ENCODE measurements at places on chromosomes 1 and 21.

GRCh38 chr1:1230656-1231399, 973 bp downstream of the SDF4 start:
- no peak for DNase-seq

GRCh38 chr1:60151311-60151710, 77.7 kb upstream of the C1orf87 start:
- no peak for DNase-seq

DNA sequence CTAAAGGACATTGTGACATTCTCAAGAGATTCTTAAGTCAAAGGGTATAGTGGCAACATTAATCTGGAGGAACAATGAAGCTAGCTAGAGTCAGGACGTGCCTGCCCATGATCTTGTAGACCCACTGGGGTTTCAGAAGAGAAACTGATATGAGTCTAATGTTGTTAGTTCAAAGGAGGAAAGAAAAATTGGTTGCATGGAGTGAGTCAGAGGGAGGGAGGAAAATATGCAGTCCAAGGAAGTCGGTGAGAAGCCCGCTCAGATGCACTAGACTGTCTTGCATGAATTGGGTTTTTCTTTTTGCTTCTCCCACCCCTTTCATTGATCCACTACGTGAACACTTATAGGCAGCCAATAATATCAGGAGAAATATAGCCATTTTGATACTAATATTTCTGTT, 53.8 kb upstream of the SYT14 start:
- DNase-seq, result no peak

DNA sequence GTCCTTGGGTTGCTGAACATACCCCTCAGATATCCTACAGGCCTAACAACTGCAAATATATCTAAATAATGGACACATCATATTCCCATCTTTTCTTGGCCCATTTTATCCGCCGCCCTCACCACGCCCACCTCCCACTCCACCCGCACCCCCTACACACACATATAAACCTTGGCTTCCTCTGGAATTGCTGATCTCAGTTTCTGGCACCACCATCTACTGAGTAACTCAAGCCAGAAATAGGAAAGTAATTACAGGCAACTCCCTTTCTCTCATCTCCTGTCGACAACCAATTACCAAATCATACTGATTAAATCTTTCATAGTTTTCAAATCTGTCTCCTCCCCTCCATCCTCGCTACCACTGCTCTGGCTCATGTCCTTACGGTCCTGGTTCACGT, 4.7 kb downstream of the RGS8 start:
- no peak for DNase-seq

DNA sequence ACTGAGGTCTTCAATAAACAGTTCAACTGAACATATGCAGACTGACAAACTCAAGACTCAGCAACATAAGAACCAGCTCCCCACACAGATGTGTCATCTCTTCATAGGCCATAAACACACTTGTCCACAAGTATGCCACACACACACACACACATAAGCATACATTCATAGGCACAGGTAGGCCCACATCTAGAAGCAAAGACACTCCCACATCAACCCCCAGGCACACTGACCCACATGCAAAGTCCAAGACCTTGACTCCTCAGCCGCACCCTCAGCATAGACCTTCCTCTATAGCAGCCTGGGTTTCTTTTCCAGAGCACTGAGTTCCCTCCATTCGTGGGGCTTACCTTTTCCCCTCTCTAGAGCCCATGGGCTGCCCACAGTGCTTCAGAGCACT, 1.4 kb downstream of the LAD1 start:
- no peak for DNase-seq

DNA sequence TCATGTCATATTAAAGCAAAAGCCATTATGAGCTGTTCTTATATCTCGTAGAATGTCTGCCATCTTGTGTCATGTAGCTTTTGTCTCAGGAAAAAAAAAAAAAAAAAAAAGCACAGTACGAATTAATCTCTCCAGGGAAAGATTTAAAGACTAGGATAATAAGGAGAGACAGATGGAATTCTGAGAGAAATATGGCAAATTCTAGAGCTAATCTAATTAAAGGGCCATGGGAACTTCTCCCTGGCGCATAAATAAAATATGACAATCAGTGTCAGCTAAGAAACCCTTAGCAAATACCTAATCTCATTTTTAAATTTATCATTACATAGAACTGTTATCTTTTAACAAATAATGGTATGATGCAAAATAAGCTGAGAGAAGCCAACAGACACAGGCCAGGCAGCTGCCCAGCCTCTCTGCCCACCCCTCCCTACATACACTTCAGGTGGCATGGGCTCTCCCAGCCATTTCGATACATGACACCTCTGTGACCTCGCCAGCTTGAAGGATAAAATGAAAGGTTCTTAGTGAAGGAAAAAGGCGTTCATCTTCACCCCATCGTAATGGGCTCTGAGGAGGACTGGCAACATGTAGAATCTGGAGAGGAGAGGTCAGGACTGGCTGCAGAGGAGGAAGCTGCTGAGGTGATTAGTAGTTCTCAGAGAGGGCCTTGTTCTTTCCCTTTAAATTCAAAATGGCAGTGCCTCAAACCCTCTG, 39.8 kb downstream of the DISC1 start:
- no peak for DNase-seq
